OCI-M1 (cell line): ENCODE measurements at places on chromosomes 7 and 10.
A peak's percentile ranks its signal among the peaks of the same experiment; 100 is the strongest.

GRCh38 chr10:22651276-22651980, 63.0 kb downstream of the PIP4K2A start:
- no peak for DNase-seq

- no peak for DNase-seq
These were observed at the start of gene WDFY4 for GRCh38 chr10:48684792-48685623. Gene WDFY4 (plus strand): TSS chr10:48684873. CDS start chr10:48709733, 24,860 bp downstream.

- DNase-seq = no peak
These were observed 12.3 kb downstream of the CISD1 start for GRCh38 chr10:58281092-58281752.

DNA sequence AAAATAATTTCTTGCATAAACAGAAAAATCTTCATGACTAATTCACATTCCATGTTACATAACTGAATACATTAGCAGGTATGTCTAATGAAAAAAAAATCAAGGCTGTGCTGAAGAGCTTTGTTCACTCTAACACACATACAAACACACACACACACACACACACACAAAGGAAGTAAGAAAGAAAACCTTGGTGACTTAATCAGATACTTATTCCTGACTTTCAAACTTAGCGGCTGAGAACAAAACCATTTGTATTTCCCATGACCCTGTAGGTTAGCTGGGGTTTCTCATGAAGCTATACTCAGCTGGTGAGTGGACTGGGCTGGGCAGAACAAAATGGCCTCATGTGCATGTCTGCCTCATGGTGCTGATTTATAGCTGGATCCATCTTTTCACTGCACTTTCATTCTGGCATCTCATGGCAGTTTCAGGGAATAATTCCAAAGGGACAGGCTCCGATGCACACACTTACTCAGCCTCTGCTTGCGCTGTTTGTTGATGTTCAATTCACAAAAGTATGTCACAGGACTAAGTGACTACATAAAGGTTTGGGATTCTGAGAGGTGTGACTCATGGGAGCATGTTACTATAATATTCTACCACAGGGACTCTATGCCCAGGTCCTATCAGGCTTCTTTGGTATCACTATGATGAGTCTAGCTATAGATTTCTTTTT, 161.2 kb downstream of the PCLO start:
- DNase-seq = no peak

GRCh38 chr7:130430841-130431666, 9.8 kb downstream of the CEP41 start:
- no peak for DNase-seq

- DNase-seq = peak; percentile 43
These were observed at the start of gene CUX1 for GRCh38 chr7:101817471-101818286. Gene CUX1 (plus strand): TSS chr7:101817626. CDS start chr7:101817640, 14 bp downstream.

DNA sequence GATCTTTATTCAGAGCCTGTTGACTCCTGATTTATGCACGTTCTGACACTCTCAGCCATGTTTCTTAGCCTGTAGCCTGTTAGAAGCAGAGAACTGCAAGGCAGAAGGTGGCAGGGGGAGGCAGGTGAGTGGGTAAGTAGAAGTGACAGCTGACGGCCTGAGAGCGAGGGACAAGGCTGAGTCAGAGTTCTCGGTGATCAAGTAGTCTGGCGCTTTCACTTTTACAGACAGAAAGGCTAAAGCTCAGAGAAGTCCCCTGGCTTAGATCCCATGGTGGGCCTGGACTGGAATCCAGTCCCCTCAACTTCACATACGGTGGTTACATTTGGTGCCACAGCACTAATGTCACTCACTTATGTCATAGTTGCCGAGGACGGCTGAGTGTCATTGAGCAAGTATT, 139.0 kb downstream of the TACC2 start:
- no peak for DNase-seq

- peak; percentile 88 for DNase-seq
These were observed 114.6 kb upstream of the SFMBT2 start for GRCh38 chr10:7525314-7526016.

DNA sequence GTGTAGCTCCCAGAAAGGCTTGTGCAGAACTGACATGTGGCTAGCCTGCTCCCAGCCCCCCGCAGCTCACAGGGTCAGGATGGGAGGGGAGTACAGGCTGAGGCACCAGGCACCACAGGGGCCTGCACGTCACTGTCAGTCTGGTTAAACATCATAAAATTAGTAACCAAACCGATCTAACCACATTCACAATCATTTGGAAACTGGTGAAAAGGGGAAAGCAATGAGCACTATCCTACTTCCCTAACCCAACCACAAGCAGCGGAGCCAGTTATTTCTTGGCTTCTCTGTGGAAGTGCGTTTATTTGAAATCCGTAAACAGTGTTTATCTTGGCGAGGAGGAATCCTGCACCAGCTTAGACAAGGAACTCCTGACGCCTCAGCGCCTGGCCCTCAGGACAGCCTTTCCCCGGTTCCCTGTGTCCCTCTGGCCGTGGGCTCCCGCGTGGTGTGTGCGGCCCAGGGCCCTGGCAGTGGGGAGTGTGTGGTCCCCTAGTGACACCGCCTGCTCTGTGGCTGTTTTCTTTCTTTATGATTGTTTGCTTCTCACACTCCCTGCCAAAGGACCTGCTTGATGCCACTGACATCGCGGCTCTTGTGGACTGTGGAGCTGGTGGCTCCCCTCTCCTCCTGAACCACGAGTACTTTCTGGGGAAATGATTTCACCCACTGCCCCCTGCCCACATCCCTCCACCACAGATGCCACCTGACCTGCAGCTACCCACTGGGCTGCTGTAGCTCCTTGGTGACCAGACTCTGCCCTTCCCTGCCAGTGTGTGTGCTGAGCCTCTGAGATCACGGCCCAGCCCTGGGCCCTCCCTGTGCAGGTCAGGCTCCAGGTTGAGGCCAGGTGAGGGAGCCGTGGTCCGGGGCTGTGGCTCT, 38.0 kb downstream of the INPP5A start:
- peak; percentile 71 for DNase-seq

GRCh38 chr10:31149835-31150512, 118.3 kb upstream of the ZNF438 start:
- no peak for DNase-seq

DNA sequence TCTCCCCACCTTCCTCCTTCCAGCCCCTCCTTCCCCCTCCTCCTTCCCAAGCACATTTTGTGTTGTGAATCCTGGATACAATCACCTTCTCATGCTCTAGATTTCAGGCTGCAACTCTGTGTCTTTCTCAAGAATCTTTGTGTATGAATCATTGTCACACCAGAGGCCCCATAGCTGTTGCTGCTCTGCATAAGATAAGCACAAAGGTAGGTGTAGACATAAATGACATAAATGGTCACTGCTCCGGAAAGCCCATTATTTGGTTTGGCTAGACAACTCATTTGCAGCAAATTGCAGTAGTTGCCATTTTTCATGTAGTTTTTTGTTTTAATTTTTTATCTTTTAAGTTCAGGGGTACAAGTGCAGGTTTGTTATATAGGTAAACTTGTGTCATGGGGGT, 216.3 kb upstream of the NRP1 start:
- no peak for DNase-seq

DNA sequence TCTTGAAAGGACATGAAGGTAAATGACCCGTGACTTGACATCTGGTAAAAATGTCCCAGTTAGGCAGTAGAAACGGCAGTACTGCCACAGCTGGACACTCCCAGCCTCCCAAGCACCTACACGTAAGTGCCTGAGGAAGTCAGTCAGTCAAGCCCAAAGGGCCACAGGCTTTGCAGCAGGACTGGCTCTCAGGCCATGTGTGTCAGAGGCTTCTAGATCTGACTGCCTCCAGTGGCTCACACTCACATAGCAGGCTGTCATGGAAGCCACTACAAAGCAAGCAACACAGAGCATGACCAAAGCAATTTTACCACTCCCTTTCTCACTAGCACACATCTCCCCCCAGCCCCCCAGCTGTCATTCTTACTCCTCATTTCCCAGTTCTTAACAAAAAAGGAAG, 17.8 kb upstream of the CCNJ start:
- peak; percentile 69 for DNase-seq

GRCh38 chr10:63711361-63711760, 190.2 kb downstream of the REEP3 start:
- DNase-seq = no peak

GRCh38 chr10:31923389-31923788, 5.2 kb downstream of the ARHGAP12 start:
- DNase-seq = no peak

DNA sequence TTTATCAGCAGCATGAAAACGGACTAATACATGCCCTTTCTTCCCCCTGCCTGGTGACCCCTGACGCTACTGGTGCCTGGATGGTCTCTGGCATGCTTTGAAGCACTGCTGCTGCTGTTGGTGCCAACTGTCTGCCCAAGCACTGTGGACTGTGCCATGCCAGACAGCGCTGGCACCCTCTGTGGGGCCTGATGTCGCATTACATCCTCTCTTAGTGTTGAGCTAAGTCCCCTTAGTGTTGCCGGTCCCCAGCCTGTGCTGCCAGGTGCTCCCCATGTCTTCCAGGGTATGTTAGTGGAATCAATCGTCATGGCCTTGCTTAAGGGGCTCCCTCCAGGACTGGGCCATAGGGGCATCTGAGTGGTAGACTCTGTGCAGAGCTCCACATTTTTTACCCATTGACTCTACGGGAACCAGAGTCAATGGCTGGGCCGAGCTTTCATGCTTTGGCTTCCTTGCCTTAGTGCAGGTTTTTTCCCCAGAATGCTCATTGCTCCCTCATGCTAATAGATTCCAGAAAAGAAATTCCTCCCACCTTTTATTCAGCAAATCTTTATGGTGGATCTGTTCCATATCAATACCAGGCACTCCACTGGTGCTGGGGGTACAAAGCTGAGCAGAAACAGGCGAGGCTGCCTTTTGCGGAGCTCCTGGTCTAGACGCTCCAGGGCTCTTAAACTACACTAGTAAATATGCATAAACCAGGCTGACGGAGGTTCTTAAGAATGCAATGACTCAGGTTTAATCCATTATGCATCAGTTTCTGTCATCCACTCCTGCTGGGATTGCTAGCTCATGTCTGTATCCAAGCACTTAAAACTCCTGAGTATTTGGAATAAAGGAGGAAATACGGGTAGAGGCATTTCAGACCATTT, 21.8 kb upstream of the MRC1 start:
- no peak for DNase-seq
